ENCODE measurements at places on chromosomes 6 and 20.

DNA sequence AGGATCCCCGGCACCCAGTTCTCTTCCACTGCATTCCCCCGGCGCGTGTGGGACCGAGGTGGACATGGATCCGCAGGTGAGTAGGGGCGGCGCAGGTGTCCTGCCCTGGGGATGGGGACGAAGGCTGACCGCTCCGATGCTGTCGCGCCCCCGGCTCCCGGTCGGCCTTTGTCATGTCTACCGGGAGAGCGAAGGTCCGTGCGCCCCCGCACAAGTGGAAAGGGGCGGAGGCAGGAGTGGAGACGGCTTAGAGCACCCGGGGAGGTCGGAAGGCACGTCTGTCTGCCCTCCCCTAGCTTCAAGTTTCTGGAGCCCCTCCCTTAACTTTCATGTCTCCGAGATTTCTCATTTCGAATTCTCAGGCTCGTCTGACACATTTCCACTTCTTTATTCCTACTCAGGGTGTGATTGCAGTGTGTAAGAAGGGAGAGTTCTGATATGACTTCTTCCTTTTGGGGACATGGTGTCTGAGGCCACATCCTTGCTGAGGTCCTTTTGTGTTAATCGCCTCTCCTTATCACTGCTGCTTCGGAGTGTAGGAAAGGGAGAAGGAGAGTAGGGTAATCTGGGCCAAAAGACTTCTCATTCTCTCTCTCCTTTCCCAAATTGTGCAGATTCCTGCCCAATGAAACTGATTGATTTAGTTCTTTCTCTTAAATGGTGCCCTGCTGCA is 435 bp downstream of the KIFC1 start:
- peak; percentile 74 for DNase-seq

- DNase-seq = no peak
Measured at GRCh38 chr20:10200330-10200729, 18.3 kb upstream of the SNAP25 start.

GRCh38 chr20:36856691-36857635 is 19.0 kb upstream of the TLDC2 start:
- DNase-seq = peak; percentile 43

DNA sequence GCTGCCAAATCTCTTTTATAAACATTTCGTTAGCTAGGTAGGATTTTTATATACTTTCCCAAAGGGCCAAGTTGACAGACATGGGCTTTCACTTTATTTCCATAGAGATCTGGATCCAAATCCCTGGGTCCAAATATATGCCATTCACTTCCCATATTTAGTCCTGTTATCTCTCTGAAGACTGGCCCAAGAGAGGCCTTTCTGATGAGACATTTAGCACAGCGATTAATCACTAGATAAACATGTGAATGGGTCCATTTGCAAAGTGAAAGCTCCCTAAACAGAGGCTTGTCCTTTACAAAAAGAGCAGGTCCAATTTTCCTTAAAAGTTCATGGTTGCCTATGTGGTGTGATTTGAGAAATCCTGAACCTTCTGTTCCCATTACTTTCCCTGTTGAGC is 132.6 kb downstream of the TRMT11 start:
- DNase-seq = no peak

DNA sequence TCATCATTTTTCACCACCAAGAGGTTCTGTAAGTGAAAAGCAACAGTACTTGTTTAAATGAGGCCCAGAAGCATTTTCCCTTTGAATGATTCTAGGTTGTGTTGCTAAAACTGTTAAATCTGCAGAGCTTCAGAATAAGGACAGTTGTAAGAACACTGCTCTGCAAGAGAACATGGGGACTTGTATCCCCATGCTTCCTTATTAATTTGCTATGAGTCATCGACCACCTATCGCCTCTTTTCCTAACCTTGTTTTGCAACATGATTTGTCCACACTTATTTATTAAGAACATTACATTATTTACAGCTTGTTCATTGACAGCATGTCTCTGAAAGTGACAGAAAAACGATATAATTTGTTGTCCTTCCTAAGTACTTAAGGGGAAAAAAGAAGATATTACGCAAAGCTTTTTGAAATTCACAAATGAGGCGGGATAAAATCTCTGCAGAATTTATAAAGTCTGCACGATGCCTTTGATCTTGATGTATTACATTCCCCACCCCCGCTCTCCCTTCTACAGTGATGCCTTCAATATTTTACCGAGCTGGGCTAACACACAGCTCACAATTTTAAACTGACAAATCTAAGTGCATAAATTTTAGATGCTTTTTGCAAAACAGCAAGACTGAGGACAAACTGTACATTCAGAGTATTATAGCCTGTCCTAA is 220.0 kb upstream of the SPTLC3 start:
- DNase-seq = no peak

DNA sequence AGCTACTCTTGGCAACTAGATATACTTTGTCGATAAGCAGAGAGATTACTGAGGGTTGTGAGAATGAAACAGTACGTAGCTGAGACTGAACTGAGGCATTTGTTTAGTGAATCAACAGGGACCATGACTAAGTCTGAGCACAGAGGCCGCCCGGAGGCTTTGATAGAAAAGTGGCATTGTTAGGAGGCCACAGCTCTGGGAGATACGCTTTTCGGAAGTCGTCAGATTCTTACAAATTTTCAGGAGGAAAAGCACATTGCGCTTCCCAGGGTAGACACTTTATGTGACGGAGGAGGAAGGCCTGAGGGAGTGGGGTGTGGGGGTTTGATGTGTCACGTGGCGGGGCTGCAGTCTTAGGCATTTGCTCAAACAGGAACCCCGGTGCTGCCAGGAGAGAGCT is 69.4 kb downstream of the PSMG4 start:
- no peak for DNase-seq

GRCh38 chr6:154969796-154970195 is 25.3 kb upstream of the TIAM2 start:
- no peak for DNase-seq

DNA sequence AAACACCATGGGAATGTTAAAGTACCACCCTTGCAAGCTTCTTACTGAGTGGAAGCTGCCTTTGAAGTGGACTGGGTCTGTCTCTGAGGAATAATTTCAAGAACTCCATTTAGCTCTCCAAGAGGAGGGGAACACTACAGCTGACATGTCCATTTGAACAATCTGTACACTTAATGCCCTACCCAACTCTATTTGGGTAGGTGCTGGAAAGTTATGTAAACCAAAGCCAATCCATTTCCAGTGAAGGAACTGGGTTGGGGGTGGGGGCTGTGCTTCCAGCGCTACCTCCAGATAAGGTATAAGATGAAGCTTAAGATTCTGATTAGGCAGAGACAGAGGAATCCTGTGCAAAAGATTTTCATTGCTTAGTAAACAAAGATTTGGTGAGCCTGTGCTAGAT is 122.0 kb downstream of the TCP11 start:
- DNase-seq = no peak

- DNase-seq = no peak
Measured at GRCh38 chr20:43533060-43533459, 25.6 kb downstream of the L3MBTL1 start.

DNA sequence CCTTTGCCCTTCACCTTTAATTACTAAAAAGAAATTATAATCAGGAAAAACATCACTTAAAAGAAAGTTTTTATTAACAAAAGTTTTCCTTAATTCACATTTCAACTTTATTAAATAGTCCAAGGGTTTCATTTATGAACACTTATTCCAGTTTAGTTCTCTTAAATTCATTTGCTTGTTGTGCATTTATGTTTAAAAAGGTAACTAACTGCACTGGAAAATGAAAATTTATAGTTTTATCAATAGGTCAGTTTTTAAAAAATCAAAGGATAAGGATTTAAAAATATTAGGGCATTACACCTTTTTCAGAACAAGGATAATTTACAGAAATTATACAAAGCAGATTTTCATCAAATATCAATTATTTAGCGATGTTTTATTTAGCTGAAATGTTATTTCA is 958 bp upstream of the ATP5F1E start:
- DNase-seq = no peak

- DNase-seq = no peak
Measured at GRCh38 chr6:110547266-110547964, 71.0 kb upstream of the SLC22A16 start.

DNA sequence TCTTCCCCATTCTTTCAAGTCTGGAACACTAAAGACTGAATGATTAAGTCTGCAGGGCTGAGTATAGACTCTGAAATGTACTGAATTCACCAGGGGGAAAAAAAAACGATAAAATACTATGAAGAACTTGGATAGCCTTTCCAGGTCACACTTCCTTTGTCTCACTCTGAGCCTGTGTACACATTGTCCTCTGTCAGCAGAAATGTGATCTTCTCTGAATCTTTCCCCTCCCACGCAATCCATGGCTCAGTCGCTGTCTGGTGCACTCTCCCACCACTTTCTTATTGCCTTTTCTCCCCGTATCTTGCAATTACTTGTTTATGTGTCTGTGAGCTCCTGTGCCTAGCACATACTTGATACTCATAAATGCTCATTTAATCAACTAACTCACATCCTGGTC is 212.6 kb upstream of the RSPO3 start:
- DNase-seq = no peak

- no peak for DNase-seq
Measured at GRCh38 chr6:45959534-45960145, 56.0 kb downstream of the CLIC5 start.

DNA sequence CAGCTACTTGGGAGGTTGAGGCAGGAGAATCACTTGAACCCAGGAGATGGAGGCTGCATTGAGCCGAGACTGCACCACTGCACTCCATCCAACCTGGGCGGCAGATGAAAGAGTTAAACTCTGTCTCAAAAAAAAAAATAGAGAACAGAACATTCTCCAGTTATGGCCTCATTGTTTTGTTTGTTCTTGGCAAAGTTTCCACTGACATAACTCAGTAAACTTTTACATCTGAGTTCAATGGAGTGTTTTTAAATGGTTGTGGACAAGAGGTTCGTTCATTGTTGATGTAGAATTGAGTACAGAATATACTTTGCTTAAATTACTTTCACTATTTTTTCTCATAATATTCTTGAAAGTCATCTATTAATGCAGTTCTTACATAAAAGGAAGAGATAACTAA is 42.2 kb upstream of the IFNGR1 start:
- no peak for DNase-seq

DNA sequence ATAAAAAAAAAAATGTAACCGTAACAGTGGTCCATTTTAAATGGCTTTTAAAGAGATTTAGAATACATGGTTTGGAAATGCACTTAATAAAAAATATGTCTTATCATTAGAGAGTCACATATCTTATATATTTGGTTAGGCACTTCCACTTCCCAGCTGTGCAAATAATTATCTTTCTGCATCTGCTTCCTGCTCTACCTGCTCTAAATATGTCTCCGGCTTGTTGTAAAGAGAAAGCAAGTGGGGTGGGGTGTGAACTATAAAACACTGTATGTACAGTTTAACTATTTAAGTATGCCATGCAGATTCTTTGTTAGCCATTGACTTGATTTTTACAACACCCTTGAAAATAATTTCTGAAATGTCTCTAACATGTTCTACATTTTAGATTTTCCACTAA is 106.3 kb downstream of the NKAIN2 start:
- DNase-seq = no peak

DNA sequence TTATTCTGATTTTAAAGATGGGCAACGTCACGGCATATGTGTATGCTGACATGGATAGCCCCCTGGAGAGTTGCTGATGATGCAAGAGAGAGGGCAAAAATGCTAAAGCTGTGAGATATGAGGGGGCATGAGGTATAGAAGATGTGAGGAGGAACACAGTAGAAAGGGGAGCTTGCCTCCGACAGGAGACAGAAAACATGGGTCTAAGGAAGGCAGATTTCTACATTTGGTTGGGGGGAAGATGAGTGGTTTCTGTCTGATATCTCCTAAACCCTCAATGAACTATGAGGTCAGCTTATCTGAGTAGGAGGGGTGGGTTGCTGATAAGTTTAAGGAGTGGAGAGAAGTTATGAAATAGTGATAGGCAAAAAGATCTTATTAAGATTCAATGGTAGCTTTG is 6.0 kb downstream of the RNF24 start:
- no peak for DNase-seq

DNA sequence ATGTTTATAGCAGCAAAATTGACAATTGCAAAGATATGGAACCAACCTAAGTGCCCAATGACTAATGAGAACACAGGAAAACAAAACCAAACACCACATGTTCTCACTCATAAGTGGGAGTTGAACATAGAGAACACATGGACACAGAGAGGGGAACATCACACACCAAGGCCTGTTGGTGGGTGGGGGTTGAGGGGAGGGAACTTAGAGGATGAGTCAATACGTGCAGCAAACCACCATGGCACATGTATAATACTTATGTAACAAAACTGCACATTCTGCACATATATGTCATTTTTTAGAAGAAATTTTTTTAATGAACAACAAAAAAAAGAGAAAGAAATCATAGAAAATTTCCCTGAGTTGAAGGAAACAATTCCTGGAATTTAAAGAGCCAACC is 3.9 kb downstream of the EPM2A start:
- no peak for DNase-seq

DNA sequence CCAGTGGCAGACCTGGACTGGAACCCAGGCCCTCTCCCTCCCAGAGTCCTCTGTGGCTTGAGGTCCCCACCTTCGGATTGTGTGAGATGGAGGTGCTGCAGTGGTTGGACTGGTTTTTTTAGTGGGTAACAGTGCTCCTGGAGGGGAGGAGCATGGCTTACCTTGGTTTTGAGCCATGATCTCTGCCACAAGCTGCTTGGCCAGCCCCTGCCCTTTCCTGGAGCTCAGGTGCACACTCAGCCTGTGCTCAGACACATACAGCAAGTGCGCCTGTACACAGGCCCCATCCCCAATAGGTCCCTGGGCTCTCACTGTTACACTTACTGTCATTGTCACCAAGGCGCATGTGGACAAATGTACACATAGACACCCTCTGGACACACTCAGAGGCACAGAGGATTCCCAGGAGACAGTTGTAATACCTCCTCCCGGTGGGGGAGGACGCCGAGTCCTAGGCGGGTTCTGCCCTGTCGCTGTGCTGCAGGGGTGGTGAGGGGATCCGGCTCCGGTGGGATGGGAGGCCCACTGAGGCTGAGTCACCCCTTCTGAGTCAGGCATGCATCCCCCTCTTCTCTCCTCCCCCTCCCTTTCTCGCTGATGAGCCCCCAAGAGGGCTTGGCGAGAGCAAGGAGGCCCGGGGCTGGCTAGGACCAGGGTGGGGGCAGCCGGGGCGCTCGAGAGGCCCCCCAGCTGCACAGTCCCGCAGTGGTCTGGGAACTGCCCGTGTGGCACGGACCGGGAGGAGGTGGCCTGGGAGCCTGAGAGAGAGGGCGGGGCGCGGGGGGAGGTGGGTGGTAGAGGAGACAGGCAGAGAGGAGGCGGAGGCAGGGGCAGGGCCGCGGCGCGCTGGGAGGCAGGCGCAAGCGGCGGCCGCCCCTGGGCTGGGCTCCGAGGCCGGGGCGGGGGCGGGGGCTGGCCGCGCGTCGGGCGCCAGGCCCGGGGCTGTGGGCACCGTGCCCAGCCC is 522 bp upstream of the EPB41L1 start:
- no peak for DNase-seq

GRCh38 chr6:169866668-169867521 is 115.5 kb downstream of the ERMARD start:
- DNase-seq = no peak

- DNase-seq = no peak
Measured at GRCh38 chr6:128139519-128139918, 238.7 kb upstream of the THEMIS start.

All from activated naive CD4-positive, alpha-beta T cell treated with anti-CD3 and anti-CD28 coated beads, Interleukin-2, amount 50 U/mL, for 72 hours (primary cell).